ENCODE measurements at places on chromosomes 5 and 9.

DNA sequence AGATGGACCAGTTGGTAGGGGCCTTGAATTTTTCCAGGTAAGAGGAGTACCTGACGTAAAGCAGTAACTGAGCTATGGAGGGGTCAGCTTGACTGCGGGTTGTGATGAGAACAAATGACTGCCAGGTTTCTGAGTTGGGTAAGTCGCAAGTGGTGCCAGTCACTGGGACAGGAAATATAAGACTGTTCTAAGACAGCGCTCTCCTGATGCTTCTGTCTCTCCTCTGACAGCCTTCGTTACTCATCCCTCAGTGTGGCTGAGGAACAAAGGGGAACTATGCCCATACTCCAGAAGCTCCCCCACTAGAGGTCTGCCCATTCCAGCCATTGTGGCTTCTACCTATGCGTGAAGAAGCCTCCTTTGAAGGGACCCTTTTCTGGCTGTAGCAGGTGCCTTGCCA is 13.3 kb downstream of the CAVIN4 start:
- DNase-seq, result no peak

- no peak for DNase-seq
Measured at GRCh38 chr9:122562134-122562760, 9.3 kb downstream of the OR1N2 start.

- no peak for DNase-seq
Measured at GRCh38 chr5:161105525-161105924, 253.5 kb upstream of the ATP10B start.

- no peak for DNase-seq
Measured at GRCh38 chr9:114207845-114208244, 52.5 kb downstream of the COL27A1 start.

DNA sequence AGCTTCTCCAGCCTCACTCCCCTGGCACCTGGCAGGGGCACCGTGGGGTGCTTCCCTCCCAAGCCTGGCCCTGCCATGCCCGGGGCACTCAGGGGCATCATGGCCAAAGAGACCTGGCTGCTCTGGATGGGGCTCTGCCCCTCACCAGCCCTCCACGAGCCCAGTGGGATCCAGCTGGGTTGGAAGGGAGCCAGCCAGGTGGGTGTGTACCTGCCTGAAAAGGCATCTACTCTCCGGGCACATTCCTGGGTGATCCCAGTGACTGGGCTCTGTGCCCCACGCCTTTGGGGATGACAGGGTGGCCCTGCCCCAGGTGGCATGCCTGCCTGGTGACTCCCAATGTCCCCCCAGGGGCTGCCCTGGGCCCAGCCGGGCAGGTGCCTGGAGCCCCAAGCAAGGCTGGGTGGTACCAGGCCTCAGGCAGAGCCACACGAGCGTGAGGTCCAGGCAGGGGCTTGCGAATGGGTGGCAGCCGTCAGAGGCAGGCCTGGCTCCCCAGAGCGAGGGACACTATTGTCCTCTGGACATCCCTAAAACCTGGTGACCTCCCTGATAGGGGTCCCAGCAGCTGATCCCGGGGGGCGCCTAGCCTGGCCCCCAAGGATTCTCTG is 777 bp downstream of the GPSM1 start:
- no peak for DNase-seq

DNA sequence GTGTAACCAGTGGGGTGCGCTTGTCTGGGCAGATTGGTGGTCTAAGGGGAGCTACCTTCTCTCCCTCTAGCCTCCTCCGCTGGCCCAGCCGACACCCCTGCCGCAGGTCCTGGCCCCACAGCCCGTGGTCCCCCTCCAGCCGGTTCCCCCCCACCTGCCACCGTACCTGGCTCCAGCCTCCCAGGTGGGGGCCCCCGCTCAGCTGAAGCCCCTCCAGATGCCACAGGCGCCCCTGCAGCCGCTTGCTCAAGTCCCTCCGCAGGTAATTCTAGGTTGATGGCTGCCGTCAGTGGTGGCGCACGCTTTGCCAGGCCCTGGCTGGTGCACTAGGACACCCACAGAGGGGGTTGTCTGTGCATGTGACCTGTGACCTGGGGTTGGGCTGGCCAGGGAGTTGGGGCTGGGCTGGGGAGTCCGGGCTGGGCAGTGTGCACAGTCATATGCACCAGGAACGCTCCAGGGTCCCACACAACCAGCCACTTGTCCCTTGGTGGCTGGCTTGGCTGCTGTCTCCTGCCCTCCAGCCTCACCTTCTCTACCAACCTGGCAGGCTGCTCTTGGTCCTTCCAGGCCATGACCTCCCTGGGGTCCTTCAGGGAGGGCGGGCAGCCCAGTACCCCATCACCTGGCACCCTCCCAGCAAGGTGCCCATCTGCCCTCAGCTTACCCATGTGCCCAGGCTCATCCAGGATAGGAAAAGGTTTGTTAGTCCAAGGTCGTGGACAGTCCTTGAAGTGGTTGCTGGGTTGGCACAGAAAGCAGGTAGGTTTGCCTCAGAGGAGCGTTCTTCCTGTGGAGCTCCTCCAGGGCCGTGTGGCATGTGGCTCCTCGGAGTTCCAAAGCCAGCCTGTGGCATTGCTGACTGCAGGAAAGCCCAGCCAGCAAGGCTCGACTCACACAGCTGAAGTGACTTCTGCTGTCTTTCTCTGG is 73.2 kb downstream of the WNK2 start:
- no peak for DNase-seq

Data from T follicular helper cell (primary cell).